ENCODE measurements at places on chromosomes 4 and X.

DNA sequence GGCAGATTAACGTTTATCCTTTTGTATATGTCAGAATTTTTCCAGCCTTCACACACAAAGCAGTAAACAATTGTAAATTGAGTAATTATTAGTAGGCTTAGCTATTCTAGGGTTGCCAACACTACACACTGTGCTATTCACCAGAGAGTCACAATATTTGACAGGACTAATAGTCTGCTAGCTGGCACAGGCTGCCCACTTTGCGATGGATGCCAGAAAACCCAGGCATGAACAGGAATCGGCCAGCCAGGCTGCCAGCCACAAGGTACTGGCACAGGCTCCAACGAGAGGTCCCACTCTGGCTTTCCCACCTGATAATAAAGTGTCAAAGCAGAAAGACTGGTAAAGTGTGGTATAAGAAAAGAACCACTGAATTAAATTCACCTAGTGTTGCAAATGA, 94.8 kb downstream of the TET2 start:
- no peak for DNase-seq

DNA sequence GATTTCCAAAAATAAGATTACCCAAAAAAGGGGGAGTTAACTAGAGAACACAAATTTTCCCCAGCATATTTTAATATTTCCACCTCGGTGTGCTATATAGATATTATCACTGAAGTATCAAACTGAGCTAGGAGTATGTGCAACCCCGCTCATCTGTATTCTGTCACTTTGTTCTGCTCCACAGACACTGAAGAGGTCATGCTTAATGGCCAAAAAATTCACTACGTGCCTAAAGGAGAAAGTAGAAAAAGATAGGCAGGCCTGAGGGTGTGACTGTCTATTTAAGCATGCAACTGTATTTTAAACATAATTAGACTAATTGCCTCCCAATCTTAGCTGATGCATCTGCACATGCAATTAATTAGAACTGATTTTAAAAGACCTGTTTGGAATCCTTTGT, 24.5 kb downstream of the SH3RF1 start:
- no peak for DNase-seq

DNA sequence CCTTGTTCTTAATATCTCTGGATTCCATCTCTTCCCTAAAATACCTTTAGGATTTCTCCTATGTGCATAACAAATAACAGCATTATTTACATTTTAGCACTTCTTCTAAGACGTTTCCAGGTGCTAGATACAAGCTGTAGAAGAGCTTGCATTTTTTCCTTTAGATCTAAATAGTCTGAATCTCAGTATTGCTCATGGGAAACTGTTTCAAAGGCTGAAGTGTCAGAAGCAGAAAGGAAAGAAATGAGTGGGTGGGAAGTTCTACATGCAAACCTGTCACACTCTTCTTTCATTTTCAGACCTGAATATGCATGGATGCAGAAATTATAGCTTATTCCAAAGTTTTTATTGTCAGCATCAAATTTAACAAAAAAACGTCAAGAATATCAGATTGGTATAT, 41.8 kb downstream of the FGF13 start:
- DNase-seq, result no peak

DNA sequence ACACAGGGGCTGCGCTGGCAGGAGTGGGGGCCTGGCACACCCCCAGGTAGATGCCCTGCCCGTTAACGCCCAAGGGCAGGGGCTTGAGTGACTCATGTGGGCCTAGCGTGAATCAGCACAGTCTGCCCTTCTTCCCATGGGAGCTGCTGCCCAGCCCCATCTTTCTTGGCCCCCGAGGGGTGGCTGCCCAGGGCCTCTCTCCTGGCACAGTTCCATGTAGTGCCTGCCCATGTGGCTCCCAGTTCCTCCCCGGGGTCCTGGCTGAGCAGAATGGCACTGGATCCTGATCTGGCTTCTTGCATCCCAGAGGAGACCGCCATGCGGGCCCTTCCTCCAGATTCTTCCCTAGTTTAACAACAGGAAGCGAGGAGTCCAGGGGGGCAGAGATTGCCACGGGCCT, 2.1 kb upstream of the AVPR2 start:
- DNase-seq, result no peak

GRCh38 chr4:70000711-70001110, 4.9 kb downstream of the STATH start:
- no peak for DNase-seq

DNA sequence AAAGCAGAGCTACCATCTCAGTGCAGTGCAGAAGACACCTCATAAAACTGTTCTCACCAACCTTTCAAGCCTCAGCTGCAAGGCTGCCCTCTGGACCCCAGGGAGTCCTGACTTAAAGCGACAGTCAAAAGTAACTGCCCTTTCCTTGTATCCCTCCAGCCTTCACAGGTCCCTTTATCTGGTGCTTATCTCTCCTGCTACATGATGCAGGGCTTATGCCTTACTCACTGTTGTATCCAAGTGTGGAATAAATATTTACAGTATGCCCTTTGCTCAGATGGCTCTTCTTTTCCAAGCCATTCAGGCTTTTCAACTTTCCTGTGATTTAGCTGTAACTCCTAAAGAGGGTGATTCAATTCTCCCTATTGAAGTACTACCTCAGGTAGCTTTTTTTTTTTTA, 92.6 kb downstream of the KDR start:
- no peak for DNase-seq

DNA sequence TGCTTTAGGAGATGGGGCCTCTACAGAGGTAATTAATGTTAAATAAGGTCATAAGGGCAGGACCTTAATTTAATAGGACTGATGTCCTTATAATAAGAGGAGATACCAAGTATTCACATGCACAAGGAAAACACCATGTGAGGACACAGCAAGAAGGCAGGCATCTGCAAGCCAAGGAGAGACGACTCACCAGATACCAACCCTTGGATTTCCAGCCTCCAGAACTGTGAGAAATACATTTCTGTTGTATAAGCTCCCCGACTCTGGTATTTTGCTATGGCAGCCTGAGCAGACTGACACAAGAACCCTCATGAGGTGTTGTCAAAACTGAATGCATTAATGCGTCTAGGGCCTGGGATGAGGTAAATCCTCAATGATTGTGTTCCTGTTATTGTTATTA, 56.2 kb upstream of the MAPK10 start:
- no peak for DNase-seq

DNA sequence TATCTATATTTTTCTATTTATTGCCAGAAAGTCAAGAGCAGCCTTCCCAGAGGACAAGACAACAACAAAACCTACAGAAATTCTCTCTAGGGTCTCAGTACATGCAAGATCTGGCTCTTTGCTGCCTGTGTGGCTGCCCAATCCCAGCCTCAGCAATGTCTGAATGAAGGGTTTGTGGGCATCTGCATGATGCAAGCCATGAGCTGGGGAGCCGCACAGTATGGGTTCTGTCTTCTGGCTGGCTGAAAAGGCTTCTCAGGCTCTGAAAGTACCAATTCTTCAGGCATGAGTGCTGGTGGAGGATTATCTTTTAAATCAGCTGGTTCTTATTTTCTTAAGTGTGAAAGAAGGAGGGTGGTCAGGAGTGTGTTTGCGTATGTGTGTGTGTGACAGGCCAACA, 104.6 kb downstream of the PDGFRA start:
- no peak for DNase-seq

GRCh38 chr4:18938343-18939099, 917.0 kb upstream of the LCORL start:
- no peak for DNase-seq

GRCh38 chrX:16316331-16316730, 149.1 kb downstream of the MAGEB17 start:
- no peak for DNase-seq

GRCh38 chrX:25726539-25726938, 411.6 kb upstream of the MAGEB18 start:
- no peak for DNase-seq

DNA sequence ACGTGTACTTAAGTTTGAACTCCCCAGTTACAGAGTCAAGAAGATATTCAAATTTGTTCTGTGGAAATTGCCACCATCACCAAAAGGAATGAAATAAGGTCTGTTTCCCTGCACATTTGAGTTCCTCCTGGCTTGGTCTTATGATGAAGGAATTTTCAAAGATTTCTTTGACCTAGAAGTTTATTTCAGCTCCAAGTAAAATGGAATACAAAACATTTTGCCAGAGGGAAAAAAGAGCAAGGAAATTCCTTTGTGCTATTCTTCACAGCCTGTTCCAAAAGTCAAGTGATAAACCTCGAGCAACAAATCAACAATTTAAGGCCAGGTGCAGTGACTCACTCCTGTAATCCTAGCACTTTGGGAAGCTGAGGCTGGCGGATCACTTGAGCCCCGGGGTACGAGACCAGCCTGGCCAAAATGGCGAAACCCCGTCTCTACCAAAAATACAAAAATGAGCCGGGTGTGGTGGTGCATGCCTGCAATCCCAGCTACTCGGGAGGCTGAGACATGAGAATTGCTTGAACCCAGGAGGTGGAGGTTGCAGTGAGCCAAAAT, 3.4 kb downstream of the NKRF start:
- no peak for DNase-seq

GRCh38 chr4:47184083-47184482, 152.7 kb downstream of the GABRB1 start:
- DNase-seq, result no peak

- DNase-seq, result no peak
These were observed 8.8 kb downstream of the MANBA start for GRCh38 chr4:102751941-102752340.

- no peak for DNase-seq
These were observed 14.0 kb downstream of the SORCS2 start for GRCh38 chr4:7206385-7206784.

DNA sequence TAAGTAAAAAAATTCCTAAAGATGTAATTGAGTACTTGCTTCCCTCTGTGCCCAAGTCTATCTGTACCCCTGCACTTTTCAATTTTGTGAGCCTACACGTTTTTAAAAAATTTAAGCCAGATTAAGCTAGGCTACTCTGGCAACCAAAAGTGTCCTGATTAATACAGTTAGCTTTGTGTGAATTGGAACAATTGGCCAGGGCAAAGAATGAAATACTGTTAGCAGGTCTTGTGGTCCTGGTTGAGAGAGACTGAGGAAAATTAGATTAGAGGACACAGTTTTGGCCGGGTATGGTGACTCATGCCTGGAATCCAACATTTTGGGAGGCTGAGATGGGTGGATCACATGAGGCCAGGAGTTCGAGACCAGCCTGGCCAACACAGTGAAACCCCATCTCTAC, 293.3 kb downstream of the RAPGEF2 start:
- no peak for DNase-seq

- no peak for DNase-seq
These were observed 99.6 kb downstream of the CEP135 start for GRCh38 chr4:56048383-56048701.

GRCh38 chr4:173736840-173737239, 206.8 kb upstream of the HAND2 start:
- no peak for DNase-seq

DNA sequence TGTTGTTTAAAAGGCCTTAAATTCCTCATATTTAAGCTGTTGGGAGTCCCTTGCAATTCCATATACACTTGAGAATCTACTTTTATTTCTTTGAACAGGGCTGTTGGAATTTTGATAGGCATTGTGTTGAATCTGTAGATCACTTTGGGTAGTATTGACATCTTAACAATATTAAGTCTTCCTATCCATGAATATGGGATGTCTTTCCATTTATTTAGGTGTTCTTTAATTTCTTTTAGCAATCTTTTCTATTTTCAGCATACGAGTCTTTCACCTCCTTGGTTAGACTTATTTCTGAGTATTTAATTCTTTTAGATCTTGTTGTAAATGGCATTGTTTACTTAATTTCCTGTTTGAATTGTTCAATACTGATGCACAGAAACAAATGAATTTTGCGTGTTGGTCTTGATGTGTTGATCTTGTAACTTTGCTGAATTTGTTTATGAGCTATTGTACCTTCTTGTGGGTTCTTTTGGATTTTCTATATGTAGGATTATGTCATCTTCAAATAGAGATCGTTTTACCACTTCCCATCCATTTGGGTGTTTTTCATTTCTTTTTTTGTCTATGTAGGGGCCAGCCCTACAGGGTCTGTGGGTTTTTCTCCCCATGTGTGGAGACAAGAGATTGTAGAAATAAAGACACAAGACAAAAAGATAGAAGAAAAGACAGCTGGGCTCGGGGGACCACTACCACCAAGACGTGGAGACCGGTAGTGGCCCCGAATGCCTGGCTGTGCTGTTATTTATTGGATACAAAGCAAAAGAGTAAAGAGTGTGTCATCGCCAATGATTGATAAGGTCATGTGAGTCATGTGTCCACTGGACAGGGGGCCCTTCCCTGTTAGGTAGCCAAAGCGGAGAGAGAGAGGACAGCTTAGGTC, 18.2 kb upstream of the CTBP1 start:
- peak; percentile 48 for DNase-seq

DNA sequence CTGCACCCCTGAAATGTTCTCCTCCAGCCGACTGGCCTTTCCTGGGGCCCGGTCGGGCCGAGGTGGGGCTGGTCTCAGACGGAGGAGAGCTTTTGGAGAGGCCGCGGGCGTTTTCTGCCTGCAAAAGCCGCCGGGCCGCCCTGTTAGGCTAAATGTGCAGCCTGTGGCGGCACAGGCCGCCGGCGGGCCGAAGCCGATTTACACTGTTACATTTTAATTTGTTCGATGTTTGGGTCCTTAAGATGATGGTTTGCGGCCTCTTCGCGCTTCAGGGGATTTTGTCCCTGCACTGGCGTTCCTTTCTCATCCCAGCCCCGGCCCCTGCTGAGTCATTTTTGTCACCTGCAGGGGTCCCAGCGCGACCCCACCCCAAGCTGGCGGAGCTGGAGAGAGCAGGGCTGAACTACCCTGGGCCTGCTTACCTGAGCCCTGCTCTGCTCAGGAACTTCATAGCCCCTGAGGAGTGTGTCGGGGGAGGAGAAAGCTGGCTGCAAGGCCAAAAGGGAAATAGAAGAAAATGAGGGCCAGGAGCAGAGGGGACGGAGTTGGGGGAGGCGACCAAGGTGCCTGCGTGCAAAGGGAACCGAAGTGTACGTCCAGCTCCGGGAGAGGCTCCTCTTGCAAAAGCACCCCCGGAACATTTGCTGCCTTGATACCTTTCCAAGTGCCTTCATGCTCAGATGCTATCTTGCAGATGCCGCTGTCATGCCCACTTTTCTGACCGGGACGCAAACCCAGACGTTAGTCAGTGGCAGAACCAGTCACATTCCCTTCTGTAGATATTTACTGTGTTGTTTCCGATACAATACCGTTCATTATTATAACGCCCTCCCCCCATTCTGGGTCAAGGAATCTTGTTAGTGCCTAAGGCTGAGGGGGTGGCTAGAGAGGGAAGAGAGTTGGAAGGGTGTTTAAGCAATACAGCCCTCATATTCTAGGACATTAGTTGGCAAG, 977 bp upstream of the RBBP7 start:
- no peak for DNase-seq
